ENCODE measurements at places on chromosomes 1 and 21.

- DNase-seq = no peak
Measured at GRCh38 chr1:56169856-56170255, 409.5 kb downstream of the PLPP3 start.

DNA sequence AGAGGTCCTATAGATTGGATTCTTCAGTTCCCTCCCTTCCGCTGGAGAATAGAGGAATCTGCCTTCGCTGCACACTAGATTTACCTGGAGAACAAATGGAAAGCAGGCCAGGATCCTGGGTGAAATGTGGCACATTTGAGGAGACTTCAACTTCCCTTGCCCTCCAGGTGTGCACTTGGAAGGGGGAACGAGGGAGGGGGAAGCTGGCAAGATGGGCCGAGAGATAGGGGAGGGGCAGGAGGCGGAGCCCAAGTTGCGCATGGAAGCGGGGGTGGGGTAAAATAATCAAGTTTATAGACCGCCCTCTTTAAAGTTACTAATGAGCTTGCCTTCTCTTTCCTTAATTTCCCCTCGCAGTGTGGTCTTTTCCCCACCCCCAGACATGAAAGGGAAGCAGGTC is 155.7 kb upstream of the CAMK1G start:
- no peak for DNase-seq

DNA sequence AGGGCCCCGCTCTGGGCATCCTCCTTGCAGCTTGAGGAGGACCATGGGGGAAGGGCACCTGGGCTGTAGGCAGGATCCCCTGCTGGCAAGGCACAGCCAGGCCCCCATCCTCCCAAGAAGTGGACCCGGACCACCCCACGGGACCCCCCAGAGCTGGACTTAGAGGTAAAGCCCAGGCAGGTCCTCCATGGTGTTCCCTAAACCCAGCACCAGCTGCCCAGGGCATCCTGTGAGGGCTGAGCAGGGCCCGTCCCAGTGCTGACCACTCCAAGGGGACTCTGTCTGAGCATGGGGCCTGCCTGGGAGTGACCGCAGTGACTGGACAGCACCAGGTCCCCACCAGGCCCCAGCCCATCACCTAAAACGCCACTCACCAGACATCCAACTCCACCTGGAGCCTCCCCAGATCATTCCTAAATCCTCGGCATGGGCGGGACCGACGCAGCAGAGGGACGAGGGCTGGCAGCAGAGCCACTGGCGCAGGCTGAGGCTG is 21.3 kb downstream of the COL6A2 start:
- no peak for DNase-seq

DNA sequence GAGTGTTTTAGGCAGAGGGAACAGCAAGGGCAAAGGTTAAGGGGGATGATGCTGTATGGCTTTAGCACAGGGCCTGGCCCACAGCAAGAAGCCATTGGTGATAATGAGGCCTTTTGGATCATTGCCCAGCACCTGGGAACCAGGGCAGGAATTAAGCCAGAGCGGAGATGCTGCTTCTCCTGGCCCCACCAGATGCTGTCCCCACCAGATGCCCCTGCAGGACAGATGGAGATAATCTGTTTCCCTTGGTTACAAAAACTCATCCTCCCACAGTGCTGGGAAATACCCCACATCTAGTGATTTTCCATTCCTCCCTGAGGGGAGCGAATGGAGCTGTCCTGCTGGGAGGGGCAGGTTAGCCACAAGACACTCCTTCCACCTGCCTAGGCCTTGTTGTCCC is 18.8 kb downstream of the OPRD1 start:
- no peak for DNase-seq

DNA sequence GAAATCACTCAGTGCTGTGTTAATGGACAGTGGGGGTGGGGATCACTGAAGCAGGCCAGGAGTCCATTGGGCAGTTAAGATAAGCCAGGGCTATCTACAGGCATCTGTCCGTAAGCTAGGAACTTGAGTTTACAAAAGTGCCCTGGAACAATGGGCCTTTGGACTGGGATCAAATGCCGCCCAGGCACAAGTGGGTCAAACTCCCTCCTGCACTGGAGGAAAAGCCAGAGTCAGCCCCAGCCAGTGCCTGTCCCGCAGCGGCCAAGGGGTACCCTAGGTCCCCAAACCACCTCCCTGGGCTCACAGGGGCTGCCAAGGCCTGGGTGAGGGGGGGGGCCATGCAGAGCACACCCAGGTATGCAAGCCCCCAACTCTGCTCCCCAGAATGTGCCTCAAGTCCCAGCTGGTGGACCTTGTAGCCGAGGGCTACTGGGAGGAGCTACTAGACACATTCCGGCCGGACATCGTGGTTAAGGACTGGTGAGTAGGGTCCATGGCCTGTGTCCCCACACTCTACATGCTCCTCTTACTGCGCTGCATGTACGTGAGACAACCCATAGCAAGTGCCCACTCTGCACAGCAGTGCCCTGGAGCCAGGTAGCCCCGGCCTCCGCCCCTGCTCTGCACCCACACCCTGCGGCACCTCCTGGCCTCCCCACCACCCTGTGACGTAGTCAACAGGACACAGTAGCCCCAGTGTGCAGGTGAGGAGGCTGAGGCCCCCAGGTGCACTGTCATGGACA is 7.7 kb downstream of the FBXO6 start:
- DNase-seq = no peak

DNA sequence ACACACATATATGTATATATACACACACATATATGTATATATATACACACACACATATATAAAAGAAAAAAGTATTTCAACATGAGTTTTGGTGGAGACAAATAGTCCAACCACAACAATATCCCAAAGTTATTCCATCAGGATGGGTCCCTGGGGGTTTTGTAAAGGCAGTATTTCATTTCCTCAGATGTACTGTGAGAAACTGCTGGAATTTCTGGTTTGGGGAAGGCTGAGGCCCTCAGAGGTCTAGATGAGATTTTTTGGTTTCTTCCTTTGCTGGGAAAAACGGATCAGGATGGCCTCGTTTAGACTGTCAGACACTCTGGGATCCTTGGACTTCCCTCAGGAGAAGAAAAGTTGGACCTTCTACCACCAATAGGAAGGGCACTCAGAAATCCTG is 36.5 kb upstream of the TENT5B start:
- no peak for DNase-seq

- no peak for DNase-seq
Measured at GRCh38 chr1:156499194-156499841, 1.3 kb downstream of the MEF2D start.

GRCh38 chr1:59279645-59280044 is 17.2 kb upstream of the FGGY start:
- no peak for DNase-seq

DNA sequence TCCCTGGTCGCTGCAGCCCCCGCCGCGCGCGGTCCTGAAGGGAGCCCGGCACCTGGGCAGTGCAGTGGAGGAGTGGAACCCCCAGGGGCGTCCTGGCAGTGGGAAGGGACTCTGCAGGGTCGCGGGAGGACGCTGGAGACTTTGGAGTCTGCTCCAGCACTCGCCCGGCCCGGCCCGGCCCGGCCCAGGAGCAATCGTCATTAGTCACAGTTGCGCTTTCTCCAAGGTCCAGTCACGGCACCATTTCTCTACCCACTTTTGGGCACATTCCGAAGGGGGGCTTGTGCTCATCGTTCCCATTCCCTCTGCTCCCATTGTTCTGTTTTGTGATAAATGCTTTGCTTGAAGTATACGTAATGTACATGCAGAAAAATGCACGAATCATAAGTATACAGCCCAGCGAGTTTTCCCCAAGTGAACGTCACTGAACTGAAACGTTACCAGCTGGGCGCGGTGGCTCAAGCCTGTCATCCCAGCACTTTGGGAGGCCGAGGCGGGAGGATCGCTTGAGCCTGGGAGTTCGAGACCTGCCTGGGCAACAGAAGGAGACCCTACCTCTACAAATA is 999 bp downstream of the THAP3 start:
- no peak for DNase-seq

GRCh38 chr1:201329801-201330200 is 46.5 kb downstream of the PKP1 start:
- DNase-seq = no peak

DNA sequence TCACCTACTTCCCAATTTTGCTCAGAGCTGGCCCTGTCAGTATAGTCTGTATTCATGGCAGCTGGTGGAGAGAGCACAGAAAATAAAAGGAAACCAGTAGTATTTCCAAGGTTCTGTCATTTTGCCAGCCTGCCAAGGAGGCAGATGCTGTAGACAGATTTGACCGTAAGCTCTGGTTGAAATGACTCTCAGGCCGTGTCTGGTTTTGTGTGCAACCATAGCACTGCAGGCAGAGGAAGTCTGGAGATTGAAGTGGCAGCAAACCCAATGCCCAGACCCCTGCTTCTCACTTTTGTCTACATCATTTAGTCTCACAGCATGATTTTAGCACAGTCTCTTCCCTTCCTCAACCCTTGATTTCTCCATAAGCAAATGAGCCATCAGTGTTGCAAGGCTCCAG is 291.7 kb downstream of the PAPPA2 start:
- no peak for DNase-seq

- no peak for DNase-seq
Measured at GRCh38 chr1:183689762-183690204, 36.7 kb upstream of the APOBEC4 start.

GRCh38 chr1:204465546-204466415 is 28.8 kb downstream of the PIK3C2B start:
- no peak for DNase-seq

DNA sequence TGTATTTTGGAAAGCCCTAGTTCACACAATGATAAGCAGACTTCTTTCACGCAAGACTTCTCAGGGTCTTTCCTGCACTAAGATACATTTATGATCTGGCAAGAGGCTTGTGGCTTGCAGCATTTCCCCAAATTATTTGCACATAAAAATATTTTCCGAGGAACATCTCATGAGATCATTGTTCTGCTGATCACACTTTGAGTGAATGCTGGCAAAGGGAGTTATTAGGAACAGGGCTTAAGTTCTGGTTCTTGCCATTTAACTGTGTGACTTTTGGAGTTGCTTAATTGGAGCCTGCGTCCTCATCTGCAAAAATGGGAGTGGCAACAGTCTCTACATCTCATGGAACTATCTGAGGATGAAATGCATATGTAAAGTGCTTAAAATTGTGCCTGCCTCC is 50.2 kb downstream of the GADD45A start:
- no peak for DNase-seq

DNA sequence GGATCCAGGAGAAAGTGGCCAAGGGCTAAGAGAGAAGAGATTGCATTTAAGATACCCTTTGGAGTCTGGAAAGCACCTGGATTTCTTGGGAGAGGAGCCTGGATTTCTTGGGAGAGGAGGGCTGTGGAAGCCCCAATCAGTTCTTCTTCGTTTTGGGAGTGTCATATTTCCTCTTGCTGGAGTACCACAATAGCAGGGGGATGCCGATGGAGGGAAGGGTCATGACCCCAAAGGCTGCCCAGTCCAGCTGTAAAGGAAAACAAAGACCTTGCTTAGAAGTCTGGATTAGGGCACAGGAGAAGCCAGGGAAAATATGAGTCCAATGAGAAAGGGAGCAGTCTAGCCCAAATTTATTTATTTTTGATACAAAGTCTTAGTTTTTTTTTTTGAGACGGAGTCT is 11.3 kb downstream of the SSR2 start:
- DNase-seq = no peak

- no peak for DNase-seq
Measured at GRCh38 chr21:40049031-40049930, 182.0 kb downstream of the PCP4 start.

DNA sequence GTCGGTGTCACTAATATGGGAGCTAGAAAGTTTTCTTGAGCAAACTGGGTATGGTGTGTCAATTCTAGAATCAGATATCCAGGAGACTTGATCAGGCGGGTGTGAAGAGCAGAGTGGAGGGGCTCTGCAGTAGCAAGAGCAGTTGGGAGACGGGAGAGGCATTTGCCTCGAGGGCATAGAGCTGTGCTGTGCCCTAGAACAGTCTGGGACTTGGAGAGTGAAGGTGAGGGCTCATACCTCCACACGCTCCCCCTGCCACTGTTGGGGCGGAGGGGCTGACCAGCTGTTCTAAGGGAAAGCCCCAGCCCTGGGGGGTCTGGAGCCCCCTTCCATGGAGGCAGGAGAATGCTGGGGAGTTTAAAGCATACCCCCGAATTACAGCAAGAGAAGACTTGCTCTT is 33.8 kb downstream of the SIM2 start:
- DNase-seq = no peak

GRCh38 chr1:119713749-119714456 is 2.2 kb downstream of the PHGDH start:
- peak; percentile 42 for DNase-seq
